Iris pigment epithelial cell (primary cell): ENCODE measurements at places on chromosomes 2 and 18.

GRCh38 chr2:18790509-18791171, 201.3 kb upstream of the NT5C1B start:
- DNase-seq, result no peak

GRCh38 chr2:102674836-102675235, 55.5 kb downstream of the SLC9A2 start:
- no peak for DNase-seq

DNA sequence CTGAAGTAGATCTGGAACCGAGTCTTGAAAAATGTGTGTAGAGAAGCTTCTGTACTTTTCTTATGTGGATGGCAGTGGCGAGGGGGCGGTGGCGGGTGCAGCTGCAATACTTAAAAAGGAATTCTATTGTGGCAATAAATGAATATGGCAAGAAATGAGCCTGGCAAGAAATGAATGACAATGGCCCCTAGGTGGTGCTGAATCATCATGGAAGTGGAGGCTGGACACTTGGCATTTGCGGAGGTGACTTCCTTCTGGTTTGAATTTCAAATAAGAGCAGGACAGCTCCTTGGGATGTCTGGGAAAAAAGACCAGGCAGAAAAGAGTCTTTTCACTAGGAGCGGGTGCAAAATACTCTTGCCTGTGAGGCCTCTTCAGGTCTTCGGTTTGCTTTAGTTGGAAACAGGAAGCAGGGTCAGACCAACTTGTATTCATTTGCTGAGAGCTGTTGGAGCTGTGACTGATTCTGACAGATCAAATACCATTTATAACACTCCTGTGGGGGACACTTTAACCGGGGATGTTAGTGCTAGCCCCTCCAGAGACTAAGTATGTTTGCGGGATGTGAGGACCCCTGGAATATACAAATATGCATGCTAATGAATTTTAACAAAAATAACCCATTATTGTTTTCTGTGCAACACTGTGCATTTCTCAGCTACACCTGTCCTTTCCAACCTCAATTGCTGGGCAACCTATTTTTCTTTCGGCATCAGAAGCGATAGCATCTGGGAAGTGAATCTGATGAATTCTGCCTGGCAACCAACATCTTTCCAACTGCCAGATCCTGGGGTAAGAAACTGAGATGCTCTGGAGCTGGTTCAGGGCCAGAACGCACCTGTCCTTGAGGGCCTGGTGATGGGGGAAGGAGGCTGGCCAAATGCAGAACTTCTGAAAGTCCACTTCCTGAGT, 35.4 kb downstream of the FASTKD2 start:
- peak; percentile 77 for DNase-seq

DNA sequence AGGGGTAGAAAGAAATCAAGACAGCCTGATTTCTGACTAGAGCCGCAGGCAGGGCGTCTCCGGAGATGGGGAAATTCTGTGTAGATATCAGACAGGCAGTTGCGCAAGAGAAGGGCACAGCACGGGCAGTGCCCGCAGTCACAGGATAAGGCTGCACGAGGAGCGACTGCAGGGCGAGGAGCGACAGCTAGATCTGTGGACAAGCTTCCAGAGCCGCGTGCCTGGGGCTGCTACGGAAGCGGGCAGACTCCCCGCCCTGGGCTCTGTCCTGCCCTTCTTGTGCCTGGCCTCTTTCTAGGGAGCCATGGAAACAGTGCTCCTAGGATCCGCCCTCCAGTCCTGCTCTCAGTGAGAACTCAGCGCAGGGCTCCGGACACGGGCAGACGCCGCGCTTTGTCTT, 12.6 kb downstream of the MC5R start:
- no peak for DNase-seq

GRCh38 chr2:3913166-3913565, 209.8 kb downstream of the DCDC2C start:
- DNase-seq, result no peak

DNA sequence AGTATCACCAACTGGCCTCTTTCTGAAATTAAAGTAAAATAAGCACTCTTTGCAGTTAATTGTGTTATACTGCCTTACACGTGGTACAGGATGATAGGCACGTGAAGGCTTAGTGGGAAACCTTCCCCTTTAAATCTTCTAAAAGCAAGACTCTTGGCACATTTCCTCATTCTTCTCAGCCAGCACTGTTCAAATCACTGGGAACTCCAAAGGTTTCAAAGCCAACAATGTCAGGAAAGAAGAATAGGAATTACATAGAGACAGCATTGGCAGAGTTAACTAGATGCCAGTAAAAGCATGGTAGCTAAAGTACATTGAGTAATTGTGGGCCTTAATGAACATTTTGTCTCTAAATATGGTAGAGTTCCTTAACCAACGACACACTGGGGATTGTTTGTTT, 96.4 kb downstream of the DTNA start:
- DNase-seq, result no peak

GRCh38 chr2:98295275-98295674, 51.0 kb upstream of the CNGA3 start:
- DNase-seq, result no peak

DNA sequence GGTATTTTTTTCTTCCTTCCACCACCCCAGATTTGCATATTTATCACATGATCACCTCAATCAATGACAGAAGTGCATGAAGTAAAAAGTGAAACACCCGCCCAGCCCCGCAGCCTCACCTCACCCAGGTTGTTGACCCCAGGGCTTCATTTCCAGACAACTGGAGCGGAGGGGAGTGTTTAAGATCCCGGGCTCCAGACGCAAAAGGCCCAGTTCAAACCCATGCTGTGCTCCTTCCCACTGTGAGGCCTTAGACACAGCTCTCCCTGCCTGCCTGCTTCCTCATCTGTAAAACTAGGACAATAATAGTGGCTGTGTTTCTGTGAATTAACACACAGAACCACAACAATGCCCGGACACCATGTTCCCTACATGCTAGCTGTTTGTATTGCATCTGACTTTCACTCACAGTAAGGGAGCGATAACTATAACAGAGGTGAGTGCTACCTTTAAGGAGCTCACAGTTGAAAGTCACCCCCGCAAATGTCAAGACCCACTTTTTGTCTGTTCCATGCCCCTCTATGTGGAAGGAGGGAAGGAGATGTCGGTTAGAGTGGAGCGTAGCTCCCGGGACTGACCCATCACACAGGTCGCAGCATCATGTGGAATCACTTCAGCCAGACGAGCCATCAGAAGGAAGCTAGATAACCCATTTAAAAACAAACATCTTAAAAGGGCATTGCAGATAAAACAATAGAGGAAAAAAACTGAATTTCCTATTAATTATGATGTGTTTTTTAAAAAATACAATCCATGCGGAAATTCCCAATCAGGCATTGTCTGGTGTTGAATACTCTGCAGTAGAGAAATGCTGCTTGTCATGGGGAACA, 77.5 kb upstream of the DAPL1 start:
- no peak for DNase-seq

GRCh38 chr2:101063352-101064124, 61.4 kb downstream of the RPL31 start:
- peak; percentile 16 for DNase-seq

- peak; percentile 54 for DNase-seq
Measured at GRCh38 chr2:17979707-17980106, 101.2 kb downstream of the KCNS3 start.

DNA sequence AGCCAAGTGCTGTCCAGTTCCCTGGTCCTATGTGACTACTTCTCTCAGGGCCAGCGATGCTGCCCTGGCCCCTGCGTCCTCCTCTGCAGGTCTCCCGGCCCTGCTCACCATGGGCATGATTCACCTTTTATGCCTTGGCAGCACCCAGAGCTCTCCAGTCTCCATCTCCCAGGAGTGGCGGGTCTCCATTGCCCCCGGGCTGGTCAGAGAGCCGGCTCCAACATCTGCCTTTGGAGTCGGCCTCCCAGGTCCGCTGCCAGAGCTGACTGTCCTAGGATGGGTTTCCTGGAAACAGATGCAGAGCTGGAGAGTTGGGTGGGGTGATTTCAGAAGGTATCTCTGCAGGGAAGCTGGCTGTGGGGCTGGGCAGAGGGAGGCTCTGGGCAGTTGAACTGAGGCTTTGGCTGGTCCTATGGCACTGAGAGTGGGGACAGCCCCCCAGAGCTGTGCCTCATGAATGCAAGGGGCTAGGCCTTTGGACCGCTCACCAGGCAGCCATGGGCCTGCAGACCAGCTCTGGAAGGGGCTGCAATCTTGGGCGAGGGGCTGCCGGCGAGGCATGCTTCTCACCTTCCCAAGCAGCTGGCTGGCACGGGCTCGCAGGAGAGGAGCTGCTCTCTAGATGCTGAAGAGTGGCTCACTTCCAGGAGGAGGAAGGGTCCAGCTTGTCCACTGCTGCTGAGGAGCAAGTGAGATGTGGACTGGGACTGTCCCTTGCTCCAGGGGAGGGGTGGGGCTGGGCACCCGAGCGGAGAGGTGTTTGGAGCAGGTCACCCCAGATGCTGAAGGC, 59.8 kb upstream of the HS6ST1 start:
- DNase-seq, result no peak

- no peak for DNase-seq
Measured at GRCh38 chr2:10233131-10234012, 69.3 kb upstream of the HPCAL1 start.

DNA sequence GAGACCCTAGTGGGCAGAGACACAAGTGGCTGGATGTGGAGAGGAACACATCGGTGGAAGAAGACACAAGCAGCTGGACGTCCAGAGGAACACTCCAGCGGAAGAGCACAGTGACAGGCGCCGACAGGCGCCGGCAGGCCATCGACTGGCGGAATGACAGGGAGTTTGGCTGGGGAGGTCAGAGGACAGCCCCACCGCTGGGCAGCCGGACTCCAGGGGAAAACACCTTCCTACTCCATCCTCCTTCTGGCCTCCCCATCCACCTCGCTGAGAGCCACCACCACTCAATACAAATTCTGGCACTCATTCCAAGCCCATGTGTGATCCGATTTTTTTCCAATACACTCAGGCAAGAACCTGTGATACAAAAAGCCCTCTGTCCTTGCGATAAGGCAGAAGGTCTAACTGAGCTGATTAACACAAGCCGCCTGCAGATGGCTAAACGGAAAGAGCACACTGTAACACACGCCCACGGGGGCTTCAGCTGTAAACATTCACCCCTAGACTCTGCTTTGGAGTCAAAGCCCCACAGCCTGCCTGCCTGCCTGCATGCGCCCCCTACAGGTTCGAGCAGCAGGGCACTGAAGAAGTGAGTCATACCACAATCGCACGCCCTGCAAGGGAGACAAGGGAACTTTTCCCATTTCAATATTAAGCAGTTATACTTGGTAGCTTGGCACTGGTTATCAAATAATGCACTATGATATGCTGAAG, 50.2 kb upstream of the LRP1B start:
- DNase-seq, result peak; percentile 45

GRCh38 chr2:120319123-120319522, 26.8 kb upstream of the INHBB start:
- DNase-seq, result no peak

- DNase-seq, result no peak
Measured at GRCh38 chr2:8146132-8147005, 535.5 kb upstream of the ID2 start.

DNA sequence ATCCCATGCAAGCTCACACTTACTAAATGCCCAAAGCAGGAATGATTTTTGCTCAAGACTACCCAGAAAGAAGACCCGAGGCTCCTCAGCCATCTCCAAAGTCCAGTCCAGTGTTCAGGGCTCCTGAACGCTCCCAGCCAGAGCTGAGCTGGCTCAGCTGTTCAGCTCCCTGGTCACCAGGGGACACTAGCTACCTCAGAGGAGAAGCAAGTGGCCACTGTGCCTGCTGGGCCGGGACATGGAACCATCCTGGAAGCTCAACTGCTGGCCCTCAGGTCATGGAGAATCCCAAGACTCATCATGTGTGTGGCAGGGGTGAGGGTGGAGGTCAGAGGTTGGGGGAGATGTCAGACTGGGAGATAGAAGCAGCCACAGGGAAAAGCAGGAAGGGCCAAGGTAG, 89.0 kb downstream of the GALNT14 start:
- DNase-seq, result no peak

- peak; percentile 56 for DNase-seq
Measured at GRCh38 chr2:11833601-11834000, 87.2 kb downstream of the LPIN1 start.

DNA sequence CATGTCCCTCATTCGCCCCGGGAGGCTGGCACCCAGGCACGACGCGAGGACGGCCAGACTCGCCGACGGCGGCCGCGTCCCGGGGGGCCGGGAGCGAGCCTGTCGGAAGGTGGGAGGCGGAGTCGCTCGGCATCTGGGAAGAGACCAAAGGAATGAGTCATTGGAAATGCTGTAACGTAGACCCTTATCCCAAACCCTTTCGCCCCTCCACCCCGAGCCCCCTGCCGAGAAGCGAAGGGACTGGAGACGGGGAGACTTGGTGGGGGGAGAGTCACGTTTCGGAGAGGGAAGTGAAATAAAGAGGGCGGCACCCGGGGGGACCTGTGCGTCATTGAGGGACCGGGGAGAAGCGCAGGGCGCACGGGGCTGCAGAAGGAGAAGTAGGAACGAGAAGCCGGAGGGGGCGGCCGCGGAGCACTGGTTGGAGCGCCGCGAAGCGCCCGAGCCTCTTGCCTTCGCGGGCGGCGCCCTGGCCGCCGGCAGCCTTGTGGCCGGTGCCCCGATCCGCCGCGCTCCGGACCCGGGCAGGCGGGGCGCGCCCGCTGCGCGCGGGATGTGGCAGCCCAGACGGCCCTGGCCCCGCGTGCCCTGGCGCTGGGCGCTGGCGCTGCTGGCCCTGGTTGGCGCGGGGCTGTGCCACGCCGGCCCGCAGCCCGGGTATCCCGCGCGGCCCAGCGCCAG, at the start of gene EMILIN2:
TSS of gene EMILIN2 (plus strand) at position 371 of the 681 bp plus-strand sequence. CDS start at position 554, 183 bp downstream.
- DNase-seq, result peak; percentile 26

DNA sequence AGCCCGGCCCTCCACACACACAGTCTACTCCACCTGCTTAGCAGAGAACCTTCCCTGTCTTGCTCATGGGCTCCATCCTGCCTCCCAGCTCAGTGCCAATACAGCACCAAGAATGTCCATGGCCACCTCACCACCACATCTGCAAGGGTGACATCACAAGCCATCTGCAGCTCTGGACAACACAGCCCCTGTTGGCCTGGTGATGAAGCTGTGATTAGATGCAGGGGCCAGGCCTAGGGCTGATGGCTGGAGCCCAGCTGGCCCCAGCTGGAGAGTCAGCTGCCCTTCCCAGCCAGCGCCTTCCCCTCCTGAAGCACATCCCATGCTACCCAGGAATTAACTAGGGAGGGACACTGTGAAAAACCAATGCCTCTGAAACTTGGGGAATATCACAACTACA, 91.1 kb downstream of the TTC32 start:
- no peak for DNase-seq
